GM12878 (cell line): ENCODE measurements at places on chromosomes 4 and X. TPM values are rescaled to one million over a fixed set of nuclear protein-coding genes. Genes with fewer than 3 reads are reported as not detected.
A peak's percentile ranks its signal among the peaks of the same experiment; 100 is the strongest.

Gene FABP2
- not detected in 2 replicates for total RNA-seq

Gene PCDH7
- 0.21 TPM in 1 of 2 replicates, not detected in the other for total RNA-seq

GRCh38 chr4:116058129-116058528 lies 944.7 kb upstream of the NDST4 start:
- H3K36me3 ChIP-seq = no peaks in the 10 kb centered on the region
- H3K27me3 ChIP-seq = no peaks in the 10 kb centered on the region
- no peak for DNase-seq
- H3K27ac ChIP-seq = no peak overlapping the region
- H3K4me3 ChIP-seq = no peak overlapping the region

GRCh38 chrX:104324461-104325212 lies 69.9 kb upstream of the ESX1 start:
- H3K27ac ChIP-seq = no peak overlapping the region
- DNase-seq = no peak
- no peak overlapping the region for H3K4me3 ChIP-seq

- H3K27me3 ChIP-seq = no peaks in the 10 kb centered on the region
- no peak overlapping the region for H3K27ac ChIP-seq
- no peaks in the 10 kb centered on the region for H3K4me1 ChIP-seq
- no peak overlapping the region for H3K4me3 ChIP-seq
- no peak for DNase-seq
Observed at GRCh38 chrX:41522671-41523070, 75.5 kb downstream of the NYX start.

GRCh38 chr4:173046818-173047217 lies 121.8 kb upstream of the GALNT7 start:
- no peak overlapping the region for H3K27ac ChIP-seq
- no peaks in the 10 kb centered on the region for H3K27me3 ChIP-seq
- no peak for DNase-seq

- H3K4me1 ChIP-seq = no peaks in the 10 kb centered on the region
- no peak for DNase-seq
- H3K27me3 ChIP-seq = no peaks in the 10 kb centered on the region
Observed at GRCh38 chr4:117634716-117635115, 399.6 kb upstream of the NDST3 start.

Gene GLRA2
- total RNA-seq = not detected in 2 replicates

DNA sequence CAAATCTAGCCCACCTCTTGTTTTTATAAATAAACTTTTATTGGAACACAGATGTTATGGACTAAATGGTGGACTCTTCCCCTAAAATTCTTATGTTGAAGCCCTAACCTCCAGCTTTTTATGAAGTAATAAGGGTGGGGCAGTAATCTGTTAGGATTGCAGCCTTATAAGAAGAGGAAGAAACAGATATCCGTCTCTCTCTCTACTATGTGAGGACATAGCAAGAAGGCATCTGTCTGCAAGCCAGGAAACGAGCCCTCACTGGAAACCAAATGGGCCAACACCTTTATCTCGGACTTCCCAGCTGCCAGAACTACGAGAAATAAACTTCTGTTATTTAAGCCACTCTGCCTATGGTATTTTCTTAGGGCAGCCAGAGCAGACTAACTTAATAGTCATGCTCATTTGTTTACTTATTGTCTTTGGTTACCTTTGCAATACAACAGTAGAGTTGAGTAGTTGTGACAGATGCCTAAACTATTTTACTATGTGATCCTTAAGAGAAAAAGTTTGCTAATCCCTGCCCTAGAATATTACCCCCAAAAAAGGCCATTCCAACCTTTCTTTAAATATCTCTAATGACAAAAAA lies 67.4 kb downstream of the MANBA start:
- no peaks in the 10 kb centered on the region; the same call in 1 of the 2 replicates for H3K36me3 ChIP-seq
- H3K4me3 ChIP-seq = no peak overlapping the region
- DNase-seq = no peak
- H3K4me1 ChIP-seq = peaks cover 5% of the 10 kb centered on the region

GRCh38 chr4:38781854-38782261 lies 932 bp downstream of the TLR10 start:
- DNase-seq = peak; percentile 72
- peak overlapping the region; percentile 81 for H3K4me3 ChIP-seq
- no peaks in the 10 kb centered on the region for H3K27me3 ChIP-seq

Gene FTHL17
- not detected in 2 replicates for total RNA-seq

Gene PAK3
- 0.10 and 0.29 TPM in 2 replicates for total RNA-seq

GRCh38 chrX:81205551-81205950 lies 3.6 kb downstream of the SH3BGRL start:
- H3K4me3 ChIP-seq = no peak overlapping the region
- no peak overlapping the region for H3K27ac ChIP-seq
- no peaks in the 10 kb centered on the region for H3K36me3 ChIP-seq
- no peak for DNase-seq
- H3K27me3 ChIP-seq = no peaks in the 10 kb centered on the region
- H3K4me1 ChIP-seq = no peaks in the 10 kb centered on the region

DNA sequence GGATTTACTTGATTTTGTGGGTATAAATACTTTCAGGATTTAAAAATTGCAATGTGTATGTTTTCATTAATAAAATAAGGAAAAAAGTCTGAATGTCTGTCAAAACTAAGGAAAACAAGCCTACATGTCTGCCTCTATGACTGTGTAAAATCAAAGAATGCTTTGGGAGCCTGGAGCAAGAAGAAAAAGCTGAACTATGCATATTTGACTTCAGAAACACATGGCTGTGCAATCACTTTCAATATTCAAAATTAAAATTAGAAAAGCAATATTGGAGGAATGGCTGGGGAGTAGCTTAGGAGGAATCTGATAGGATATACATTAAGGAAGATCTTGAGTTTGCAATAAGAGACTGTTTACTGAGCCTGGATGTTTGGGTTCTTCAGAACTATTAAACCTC lies 147.1 kb downstream of the ADAM29 start:
- no peaks in the 10 kb centered on the region for H3K27me3 ChIP-seq
- no peaks in the 10 kb centered on the region for H3K36me3 ChIP-seq
- DNase-seq = no peak
- H3K4me3 ChIP-seq = no peak overlapping the region

Gene HOPX
- 0.38 and 0.58 TPM in 2 replicates for total RNA-seq

- no peak for DNase-seq
- no peak overlapping the region for H3K4me3 ChIP-seq
- H3K4me1 ChIP-seq = no peaks in the 10 kb centered on the region
- H3K27me3 ChIP-seq = no peaks in the 10 kb centered on the region
- no peak overlapping the region for H3K27ac ChIP-seq
Observed at GRCh38 chr4:135371137-135371536, 1169.5 kb upstream of the PABPC4L start.

DNA sequence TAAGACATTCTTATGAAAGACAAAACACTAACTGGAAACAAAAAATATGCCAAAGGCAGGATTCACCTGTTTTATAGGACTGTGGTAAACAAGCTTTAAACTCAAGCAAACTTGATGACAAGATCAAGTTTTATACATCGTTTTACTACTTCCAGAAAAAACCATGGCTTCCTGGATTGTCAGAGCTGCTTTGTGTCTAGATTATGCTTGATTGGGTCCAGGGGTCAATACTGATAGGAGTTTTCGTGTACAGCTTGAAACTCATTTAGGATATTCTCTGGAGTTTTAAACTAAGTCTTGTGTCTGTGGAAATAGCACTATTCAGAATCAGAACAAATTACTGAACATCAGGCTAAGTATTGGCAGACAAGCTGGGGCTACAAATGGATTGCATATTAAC lies 13.0 kb downstream of the HCCS start:
- H3K27me3 ChIP-seq = no peaks in the 10 kb centered on the region
- H3K4me3 ChIP-seq = no peak overlapping the region
- 0 out of 2 replicates have a peak, but pooled peaks cover 2% of the 10 kb centered on the region for H3K36me3 ChIP-seq
- H3K4me1 ChIP-seq = no peaks in the 10 kb centered on the region
- no peak overlapping the region for H3K27ac ChIP-seq

DNA sequence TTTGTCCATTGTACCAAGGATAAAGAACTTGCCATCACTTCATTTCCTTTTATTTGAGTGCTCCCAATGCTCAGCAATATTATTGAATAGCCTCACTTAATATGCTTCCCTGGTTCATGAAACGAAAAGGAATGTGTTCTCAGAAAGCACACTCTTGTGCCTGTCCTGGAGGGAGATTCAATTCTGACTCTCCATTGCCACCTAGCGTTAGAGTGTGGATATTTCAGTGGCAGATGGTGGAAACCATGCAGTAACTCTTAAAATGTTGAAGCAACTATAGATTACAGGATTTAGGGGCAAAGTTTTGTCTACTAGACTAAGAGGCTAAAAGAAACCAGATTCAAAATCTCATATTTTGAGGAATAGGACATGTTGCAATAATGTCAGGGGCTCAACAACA lies 36.0 kb downstream of the GAB3 start:
- H3K27ac ChIP-seq = no peak overlapping the region
- peaks cover 37% of the 10 kb centered on the region for H3K4me1 ChIP-seq
- no peak overlapping the region for H3K4me3 ChIP-seq

Gene AMBN
- total RNA-seq = not detected in 2 replicates

Gene ZNF718
- 5.2 and 5.3 TPM in 2 replicates for total RNA-seq

DNA sequence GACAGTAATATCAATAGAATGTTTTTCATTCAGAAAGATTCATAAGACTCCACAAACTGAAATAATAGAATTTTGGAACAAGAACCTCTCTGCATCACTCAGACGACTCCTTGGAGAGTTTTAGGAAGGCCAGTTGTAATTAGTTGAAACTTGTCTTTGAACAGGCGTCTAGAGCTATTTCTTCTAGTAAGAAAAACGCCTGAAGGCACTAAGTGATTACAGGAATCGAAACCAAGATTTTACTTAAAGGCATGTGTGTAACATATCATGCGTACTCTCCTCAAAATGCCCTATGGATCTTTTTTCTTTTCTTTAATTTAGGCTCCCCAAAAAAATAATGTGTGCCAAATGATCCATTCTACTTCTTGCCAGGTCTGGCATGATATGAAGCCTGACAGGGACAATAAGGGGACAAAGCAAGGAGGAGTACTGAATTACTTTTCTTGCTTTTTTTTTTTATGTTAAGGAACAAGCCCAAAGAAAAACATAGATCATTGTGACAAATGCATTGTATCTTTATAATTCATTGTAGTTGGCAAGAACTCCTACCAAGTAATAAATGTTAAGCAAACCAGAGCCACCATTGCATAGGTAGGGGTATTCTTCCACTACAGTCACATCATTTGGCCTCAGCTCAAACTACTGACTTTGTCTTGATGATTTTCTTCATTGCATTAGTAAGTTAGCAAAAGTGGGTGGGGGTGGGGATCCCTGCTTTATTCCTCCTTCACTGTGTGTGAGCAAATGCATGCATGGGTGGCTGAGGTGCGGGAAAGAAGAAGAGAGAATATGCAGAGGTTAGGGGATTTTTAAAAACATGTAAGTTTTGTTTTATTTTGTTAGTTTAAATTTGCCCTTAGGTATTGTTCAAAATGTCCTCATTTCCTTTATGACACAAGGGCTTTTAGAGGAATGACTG lies 79.9 kb upstream of the ATOH1 start:
- H3K27ac ChIP-seq = peak overlapping the region; percentile 69
- H3K4me1 ChIP-seq = peaks cover 10% of the 10 kb centered on the region; the same call in 1 of the 2 replicates
- DNase-seq = peak; percentile 32
- H3K4me3 ChIP-seq = peak overlapping the region; percentile 31; the same call in 1 of the 2 replicates
- H3K36me3 ChIP-seq = no peaks in the 10 kb centered on the region
- H3K27me3 ChIP-seq = no peaks in the 10 kb centered on the region

DNA sequence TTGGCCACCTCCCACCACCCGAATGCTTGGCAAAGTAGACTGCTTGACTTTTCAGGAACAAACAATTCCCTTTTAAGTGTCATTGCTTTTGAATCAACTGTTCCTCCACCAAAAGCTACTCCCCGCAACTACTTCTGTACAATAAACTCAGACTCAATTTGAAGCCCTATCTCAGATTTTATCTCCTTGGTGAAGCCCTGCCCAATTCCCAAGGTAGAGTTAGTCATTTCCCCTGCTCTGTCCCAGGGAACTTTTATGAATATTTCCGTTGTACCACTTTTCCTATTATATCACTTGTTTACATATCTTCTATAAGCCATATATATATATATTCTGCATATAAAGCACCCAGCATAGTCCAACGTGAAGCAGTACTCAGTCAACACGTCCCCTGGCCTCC lies 102.8 kb downstream of the C4orf51 start:
- DNase-seq = no peak
- no peaks in the 10 kb centered on the region for H3K4me1 ChIP-seq
- H3K36me3 ChIP-seq = peaks cover 2% of the 10 kb centered on the region; the same call in 1 of the 2 replicates
- H3K27ac ChIP-seq = no peak overlapping the region

Gene TMSB15A
- not detected in 2 replicates for total RNA-seq

Gene PNMA6F
- not detected in 2 replicates for total RNA-seq

Gene GAGE12E
- not detected in 2 replicates for total RNA-seq

Gene SSX2
- total RNA-seq = not detected in 2 replicates

DNA sequence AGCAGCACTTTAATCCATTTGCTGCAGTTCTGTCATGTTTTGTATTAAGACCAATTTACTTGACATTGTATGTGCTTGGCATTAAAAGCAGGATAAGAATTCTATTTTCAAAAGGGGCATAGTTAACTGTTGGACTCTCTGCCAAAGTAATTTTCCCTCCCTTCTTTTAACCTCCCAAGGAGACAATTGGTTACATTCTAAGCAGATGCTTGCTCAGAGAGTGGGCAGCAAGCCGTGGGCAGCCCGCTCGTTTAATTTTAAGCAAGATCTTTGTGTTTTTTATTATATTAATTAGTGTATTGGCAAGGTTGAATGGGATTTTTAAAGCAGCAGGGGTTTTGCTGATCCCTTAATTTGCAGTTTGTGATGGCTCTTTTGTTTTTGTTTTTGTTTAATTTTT lies 37.1 kb upstream of the KLHL8 start:
- H3K4me3 ChIP-seq = no peak overlapping the region
- H3K4me1 ChIP-seq = no peaks in the 10 kb centered on the region
- no peaks in the 10 kb centered on the region for H3K36me3 ChIP-seq
- no peak for DNase-seq
- no peak overlapping the region for H3K27ac ChIP-seq
- H3K27me3 ChIP-seq = no peaks in the 10 kb centered on the region

DNA sequence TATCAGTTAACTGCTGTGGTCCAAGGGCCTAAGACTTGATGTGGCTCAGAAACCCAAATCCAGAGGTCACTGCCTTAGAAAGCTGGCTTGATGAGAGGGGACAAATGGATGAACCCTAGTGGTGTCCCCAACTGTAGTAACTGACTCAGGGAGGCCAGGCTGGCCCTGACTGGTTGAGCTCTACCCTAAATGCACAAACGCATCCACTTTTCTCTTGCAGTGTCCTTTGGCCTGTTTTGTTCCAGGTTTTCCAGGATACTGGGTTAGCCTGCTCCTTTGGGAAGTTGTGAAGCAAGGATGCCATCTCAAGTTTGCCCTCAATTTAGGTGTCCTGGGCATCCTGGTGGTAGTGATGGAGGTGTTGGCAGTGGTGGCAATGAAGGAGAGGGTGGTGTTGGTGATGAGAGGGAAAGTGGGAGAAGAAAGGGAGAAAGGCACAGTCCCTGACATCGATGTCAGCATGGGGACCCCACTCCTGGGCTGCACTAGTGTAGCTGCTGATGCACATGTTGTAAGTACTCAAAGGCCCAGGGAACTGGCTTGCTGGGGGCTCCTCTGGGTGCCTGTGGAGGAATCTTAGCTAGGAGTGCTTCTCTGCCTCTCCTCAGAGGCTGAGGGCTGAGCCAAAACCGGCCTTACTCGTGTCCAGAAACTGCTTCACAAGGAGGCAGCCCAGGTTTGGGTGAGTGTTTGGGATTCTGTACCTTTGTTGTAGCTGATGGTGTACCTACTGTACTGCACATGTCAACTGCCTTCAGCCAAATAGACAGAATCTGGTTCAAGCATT lies 2.9 kb upstream of the HAND2 start:
- peaks cover 41% of the 10 kb centered on the region for H3K27me3 ChIP-seq
- no peak overlapping the region for H3K27ac ChIP-seq
- no peak for DNase-seq
- H3K36me3 ChIP-seq = no peaks in the 10 kb centered on the region
- no peaks in the 10 kb centered on the region for H3K4me1 ChIP-seq
